ENCODE measurements at places on chromosomes 1 and 21.

- DNase-seq = no peak
These were observed 10.9 kb upstream of the PROX1 start for GRCh38 chr1:213976665-213977485.

DNA sequence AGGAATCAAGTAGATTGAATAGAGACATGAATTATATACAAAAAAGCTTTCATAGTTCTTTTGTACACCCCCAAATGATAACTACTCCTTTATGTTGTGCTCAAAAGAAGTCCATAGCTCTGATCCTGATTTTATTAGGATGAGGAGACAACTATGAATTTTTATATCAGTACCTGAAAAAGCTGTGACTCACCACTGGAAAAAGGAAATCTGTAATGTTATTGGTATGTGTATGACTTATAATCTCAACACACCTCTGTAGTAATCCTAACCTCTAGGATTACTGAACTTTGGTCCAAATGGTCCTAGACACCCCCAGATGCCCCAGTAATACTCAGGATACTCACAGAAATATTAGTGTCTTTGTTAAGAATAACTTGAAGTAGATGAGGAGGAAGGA is 10.2 kb downstream of the PRKAB2 start:
- DNase-seq = no peak

DNA sequence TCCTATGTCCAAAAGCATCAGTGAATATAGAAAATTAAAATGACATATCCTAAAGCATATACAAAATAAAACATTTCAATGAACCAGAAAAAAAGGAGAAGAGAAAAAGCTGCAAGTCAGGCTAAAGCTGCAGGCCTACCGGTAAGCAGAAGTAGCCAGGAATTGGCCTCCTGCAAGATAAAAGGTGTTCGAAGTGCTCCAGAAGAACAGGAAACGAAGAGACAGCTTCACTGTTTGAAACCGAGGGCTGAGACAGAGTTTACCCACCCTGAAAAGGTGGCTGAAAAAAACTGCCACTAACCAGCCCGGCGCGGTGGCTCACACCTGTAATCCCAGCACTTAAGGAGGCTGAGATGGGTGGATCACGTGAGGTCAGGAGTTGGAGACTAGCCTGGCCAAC is 37.4 kb downstream of the NSL1 start:
- DNase-seq = no peak

GRCh38 chr1:222123111-222123510 is 381.2 kb upstream of the DUSP10 start:
- no peak for DNase-seq

DNA sequence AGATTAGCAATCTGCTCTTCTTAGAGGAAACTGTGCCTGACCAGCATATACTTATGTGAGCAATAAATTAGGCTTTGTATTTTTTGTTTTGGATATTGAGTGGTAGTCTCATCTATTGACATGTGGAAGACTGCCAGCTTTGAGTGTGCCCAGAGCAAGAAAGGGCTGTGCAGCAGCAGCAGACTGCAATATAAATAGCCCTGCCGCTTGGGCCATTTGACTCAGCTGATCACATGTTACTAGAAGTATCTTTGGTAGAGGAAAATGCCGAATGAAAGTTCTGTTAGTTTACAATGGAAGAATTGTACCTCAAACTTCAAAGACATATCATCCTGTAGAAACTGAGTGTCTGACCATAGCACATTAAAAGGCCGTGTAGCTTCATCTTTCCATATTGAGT is 9.1 kb upstream of the PSMB2 start:
- DNase-seq = no peak

DNA sequence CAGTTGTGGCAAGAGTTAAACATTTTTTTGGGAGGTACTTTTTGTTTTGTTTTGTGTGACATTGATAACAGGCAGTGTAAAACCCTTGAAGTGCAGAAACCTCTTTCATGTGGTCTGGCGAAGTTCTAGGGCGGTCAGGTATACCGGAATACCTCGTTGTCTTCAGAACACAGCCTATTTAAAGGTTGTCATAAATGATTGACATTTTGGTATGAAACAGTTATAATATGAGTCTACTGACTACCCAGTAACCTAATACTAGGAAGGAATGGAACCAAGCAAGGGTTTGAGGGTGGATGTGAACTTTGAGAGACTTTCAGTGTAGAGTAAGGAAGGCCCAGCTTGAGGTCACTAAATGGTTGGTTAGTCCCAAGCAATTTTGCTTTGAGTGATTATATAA is 40.5 kb downstream of the PATJ start:
- no peak for DNase-seq

Measured in memory B cell (primary cell).